Stimulated activated CD4-positive, alpha-beta T cell treated with anti-CD3 and anti-CD28 coated beads, Interleukin-1b, Interleukin-23, amount 100 ng/mL, for 1 hour (primary cell): ENCODE measurements at places on chromosomes 2 and 18.

GRCh38 chr2:231927566-231927890 lies 1.3 kb upstream of the NPPC start:
- DNase-seq, result no peak

GRCh38 chr2:167294776-167295140 lies 406.5 kb downstream of the XIRP2 start:
- no peak for DNase-seq

- DNase-seq, result no peak
Measured at GRCh38 chr2:220152281-220152935, 525.0 kb downstream of the SLC4A3 start.

DNA sequence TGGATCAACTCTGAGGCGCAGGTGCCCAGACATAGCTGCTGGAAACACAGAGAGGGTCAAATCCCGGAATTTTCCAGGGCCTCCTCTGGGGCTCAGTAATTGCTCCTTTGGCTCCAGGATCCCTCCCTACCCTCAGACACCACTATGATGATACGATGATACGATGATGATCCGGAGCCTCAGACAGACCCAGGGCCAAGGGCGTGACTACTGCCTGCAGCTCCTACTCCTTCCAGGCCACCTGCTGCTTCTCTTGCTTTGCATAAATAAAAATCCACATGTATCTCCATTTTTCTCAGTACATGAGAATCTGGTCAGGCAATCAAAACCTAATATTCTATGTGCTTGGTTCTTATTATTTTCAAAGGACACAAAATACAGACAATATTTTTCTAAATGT lies 33.7 kb downstream of the MRPL35 start:
- no peak for DNase-seq

DNA sequence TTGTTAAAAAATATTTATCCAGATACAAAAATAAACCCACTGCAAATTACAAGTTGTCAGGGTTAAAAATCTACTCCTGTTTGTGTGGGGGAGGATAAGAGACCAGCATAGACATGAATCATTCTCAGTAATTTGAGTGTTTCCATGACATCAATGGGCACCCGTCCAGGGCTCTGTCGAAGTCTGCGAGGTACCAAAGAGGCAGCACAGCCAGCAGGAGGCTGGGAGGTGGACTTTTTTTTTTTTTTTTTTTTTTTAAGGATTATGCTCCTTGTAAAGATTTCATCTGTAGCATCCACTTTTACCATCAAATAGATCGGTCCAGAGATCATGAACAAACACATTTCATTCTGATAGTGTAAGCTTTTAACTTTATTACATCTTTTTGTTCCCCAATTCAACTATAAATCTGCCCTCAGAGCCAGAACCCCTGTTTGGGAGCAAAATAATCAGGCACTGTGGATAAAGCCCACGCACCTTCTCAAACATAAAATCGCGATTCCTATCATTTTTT lies 182.0 kb downstream of the TCF4 start:
- no peak for DNase-seq

DNA sequence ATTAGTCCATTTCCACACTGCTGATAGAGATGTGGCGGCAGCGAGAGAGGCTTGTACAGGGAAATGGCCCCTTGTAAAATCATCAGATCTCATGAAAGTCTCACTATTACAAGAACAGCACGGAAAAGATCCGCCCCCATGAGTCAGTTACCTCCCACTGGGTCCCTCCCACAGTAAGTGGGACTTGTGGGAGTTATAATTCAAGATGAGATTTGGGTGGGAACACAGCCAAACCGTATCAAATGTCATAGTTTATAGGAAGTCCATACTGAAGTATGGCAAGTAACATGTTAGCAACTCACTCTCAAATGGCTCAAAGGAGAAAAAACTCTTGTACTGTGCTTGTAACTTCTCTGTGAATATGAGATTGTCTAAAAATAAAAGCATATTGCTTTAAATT lies 56.1 kb downstream of the FARP2 start:
- DNase-seq, result no peak
